ENCODE measurements at places on chromosomes 2 and 18.

DNA sequence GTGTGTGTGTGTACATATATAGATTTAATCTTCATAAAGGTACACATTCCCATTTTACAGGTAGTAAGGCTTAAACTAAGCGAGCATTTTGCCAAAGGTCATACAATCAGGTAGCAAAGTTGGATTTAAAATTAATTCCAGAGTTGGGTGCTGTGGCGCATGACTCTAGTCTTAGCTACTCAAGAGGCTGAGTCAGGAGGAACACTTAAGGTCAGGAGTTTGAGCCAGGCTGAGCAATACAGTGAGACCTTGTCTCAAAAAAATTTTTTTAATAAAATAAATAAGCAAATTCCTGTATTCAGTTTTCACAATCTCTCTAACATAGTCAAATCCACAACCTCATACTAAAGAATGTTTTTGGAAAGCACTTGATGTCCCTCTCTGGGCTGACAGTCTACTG is 111.5 kb upstream of the LDLRAD4 start:
- no peak for ATAC-seq

- ATAC-seq, result no peak
These were observed 547.0 kb downstream of the NUP35 start for GRCh38 chr2:183671233-183671632.

DNA sequence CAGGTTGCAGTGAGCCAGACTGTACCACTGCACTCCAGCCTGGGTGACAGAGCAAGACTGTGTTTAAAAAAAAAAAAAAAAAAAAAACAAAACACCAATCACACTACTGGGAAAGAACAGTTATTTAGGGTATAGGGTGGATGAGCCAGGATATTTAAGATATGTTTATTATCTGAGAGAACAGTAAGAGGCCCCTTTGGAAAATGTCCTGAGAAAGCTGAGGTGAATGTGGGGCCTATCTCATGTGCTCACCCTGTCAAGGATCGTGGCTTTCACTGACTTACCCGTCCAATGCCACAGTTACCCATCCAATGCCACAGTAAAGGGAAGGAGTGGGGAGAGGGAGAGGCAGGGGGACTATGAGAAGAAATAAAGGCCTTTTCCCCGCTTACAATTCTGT is 19.9 kb upstream of the ENOSF1 start:
- ATAC-seq, result no peak

DNA sequence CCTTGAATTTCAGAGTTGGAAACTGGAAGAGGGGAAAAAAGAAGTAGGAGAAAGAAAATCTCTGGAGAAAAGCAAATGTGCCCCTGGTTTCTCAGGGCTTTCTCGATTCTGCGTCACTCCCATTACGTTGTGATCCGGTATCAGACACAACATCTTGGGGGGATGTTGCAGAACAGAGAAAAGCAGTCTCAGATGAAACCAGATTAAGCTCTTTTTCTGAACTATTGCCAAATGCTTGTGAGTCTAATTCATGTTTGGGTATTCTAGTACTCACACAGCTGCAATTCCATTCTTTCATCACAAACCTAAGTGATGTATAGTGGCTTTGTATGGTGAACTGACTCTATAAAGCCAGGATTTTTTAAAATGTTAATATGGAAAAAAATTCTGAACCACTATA is 233.2 kb downstream of the TCF4 start:
- ATAC-seq, result no peak

- ATAC-seq, result no peak
These were observed 36.1 kb downstream of the TRAK2 start for GRCh38 chr2:201415149-201415548.

DNA sequence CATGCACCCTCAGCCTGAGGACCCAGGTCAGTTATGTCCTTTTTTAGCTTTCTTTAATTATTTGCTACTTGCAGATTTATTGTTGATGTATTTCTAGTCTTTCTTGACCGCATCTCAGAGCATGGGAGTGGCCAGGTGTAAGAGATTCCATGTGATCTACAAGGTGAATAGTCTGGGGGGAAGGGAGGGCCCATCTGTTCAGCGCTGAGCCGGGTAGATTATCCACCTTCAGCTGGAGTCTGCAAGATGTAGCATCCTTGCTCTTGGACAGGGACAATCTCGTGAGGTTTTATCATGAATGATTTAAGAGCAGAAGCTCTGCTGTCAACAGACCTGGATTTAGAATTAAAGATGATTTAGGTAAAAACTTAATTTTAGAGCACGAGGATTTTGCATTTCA is 12.0 kb upstream of the DGKD start:
- ATAC-seq, result no peak

DNA sequence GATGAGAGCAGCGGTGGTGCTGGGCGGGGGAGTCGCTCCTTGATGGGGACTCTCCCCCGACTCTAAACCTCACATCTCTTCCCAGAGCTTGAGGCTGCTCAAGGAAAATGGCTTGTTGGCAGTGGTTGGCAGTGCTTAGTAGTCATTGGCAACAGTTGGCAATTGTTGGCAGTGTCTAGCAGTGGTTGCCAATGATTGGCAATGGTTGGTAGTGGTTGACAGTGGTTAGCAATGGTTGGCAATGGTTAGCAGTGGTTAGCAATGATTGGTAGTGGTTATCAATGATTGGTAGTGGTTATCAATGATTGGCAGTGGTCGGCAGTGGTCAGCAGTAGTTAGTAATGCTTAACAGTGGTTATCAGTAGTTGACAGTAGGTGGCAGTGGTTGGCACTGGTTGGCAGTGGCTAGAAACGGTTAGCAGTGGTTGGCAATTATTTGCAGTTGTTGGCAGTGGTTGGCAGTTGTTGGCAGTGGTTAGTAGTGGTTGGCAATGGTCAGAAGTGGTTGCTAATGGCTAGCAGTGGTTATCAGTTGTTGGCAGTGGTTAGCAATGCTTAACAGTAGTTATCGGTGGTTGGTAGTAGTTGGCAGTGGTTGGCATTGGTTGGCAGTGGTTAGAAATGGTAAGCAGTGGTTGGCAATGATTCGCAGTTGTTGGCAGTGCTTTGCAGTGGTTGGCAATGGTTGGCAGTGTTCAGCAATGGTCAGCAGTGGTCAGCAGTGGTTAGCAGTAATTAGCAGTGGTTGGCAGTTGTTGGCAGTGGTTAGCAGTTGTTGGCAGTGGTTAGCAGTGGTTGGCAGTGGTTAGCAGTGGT is 85.4 kb upstream of the OTOS start:
- no peak for ATAC-seq

- ATAC-seq, result peak; percentile 38
These were observed 55.4 kb upstream of the NCOA1 start for GRCh38 chr2:24435391-24436316.

DNA sequence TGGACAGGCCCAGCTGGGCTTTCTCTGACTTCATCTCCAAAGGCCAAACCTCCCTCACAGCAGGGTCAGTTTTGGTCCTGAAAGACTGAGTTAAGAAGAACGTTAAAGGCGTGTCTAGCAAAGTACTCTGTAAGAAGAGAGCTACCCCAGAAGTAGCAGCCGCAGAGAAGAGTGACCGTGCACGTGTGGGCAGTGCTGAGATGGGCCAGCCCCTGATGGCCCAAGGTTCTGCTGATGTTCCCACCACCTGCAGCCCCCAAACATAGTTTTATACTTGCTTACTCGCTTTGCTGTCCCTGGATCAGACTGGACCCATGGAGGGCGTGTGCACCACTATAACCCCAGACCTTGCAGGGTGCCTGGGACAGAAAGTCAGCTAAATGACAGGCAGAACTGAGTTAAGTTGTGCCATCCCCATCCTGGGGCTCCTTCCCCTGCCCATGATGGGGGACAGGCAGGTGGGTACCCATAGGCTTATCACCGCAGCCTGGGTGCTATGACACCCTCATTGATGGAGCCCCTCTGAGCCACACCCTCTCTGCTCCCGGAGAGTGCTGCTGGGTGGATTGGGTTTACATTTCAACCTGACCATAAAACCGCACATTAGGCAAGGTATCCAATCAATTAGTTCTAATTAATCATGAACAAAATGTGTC is 367.3 kb upstream of the HS6ST1 start:
- ATAC-seq, result no peak

DNA sequence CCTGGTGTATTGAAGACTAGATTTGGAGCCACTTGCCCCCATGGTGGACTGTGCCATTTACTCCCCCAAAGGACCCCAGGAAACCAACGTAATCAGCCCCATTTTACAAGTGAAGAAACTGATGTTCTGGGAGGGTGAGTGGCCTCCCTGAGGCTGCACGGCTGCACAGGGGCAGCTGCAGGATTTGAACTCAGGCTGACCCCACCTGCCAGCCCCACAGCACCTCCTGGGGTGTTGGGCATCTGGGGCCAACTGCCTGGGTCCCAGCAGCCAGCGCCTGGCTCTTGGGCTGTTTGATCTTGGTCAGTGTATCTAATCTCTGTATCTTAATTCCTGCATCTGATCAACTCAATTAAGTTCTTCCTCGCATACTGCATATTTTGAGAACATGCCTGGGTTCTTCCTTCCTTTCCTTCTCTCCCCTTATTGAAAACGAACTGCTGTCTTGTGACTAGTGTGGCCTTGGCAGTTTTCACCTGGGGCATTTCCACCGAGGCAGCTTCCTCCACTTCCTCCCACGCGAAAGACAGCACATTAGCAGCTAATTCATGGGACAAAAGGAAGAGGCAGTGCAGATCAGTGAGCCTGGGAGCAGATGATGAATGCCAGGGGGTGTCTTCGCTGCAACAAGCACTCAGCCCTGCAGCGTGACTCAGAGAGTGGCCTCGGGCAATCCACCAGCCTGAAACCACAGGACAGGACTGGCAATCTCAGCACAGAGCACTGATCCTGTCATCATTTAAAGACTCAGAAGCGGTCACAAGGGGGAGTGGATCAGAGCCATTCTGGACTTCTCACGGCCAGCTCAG is 184.1 kb upstream of the RAB12 start:
- peak; percentile 59 for ATAC-seq

DNA sequence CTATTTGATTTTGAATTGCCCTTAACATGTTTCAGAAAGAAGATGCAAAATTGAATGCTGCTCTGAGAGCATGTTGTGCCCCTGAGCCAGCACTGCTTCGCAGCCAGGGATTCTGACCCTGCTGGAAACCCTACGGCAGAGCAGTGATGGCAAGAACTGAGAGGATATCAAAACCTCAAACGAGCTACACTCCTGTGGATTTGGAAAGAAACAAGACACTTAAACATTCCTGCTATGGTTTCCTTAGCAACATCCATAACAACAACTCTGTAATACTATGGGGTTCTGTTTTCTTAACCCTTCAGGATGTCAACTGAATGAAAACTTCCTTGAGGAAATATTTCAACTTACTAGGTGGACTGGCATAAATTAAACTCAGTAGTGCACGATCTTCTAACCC is 649.1 kb downstream of the NYAP2 start:
- no peak for ATAC-seq

DNA sequence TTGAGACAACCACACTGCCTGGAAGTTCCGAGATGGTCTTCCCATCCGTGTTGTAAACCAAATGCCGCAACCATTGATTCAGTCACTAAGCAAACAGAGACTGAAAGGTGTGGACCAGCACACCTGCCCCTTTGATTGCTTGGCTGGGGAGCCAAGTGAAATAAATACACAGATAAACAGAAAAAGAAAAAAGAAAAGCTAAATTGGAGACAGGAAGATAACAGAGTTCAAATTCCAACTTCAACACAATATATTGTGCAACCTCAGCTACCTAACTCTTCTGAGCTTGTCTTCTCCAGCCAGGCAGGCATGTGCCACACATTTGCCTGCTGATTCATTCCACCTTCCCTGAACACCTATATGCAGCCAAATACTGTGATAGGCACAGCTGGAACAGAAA is 110.9 kb downstream of the PID1 start:
- ATAC-seq, result no peak

DNA sequence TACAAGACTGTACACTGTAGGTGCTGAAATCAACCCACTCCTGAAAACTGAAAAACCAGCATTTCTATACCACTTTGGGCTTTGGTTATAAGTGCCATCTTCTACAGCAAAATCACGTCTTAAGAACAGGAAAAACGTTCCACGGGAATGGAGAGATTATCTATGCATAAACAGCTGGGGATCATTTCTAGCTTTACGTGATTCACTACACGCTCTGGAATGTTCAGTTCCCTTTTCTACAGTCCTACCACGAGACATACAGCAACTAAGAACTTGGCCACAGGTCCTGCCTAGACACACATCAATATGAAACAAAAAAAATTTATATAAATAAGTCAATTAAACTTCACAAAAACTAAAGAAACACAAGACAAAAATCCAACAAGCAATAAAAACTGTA is 3.6 kb downstream of the CXCR4 start:
- no peak for ATAC-seq

DNA sequence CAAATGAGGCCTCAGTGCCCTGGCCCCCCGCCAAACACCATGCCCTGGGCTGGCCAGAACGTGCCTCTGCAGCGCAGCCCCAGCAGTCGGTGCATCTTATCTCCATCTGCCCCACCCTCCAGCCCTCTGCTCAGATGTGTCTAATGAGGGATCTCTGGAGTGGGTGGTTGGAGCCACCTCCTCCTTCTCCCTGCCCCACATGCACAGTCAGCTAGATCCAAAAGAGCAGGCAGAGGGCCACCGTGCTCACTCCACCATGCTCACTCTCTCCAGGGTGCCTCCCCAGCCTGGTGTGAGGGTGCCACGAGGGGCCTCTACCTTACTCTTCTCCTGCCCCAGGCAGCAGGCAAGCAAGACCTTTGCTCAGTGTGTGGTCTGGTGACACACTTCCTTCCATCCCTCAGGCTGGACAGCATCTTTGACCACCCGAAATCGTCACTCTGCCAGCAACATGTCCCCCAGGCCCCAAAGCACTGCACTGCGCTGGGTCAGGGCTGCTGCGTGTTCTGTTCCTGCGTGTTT is 266.1 kb upstream of the HDAC4 start:
- ATAC-seq, result peak; percentile 64

- peak; percentile 57 for ATAC-seq
These were observed 51.4 kb downstream of the KIF5C start for GRCh38 chr2:148926291-148926961.

GRCh38 chr2:11932962-11933361 is 186.5 kb downstream of the LPIN1 start:
- no peak for ATAC-seq

DNA sequence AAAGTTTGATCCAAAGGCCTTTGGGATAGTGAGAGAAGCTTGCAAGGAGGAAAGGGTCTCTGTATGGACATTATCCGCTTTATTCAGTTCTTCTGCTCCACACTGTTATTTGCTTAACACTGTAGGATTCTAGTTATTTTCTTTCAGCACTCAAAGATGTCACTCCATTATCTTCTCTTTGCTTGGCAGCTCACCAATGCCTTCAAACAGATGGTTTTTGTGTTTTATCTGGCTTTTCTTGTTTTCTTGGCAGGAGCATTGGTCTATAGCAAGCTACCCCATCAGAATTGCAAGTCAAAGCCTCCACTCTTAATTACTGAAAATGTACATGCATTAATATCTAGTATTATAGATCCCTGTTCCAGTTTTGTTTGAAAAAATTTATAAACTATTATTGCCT is 138.8 kb downstream of the EVA1A start:
- no peak for ATAC-seq

DNA sequence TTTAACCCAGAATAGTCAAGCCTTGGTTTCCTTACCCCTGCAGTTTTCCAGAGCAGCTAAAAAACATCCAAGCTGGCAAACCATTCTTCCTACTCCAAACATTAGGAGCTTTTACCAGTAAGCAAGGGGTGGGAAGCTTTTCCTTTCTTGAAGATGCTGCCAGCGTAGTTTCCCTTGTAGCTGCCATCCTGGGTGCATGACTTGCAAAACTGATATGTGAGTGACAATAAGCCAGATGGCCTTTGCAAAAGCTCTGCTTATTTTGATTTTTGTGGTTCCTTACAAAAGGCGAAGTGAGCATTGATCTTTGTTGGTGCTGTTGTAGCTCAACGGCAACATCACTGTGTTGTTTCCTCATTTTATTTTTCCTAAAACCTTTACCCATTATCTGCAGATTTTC is 138.8 kb downstream of the WDSUB1 start:
- ATAC-seq, result no peak

- ATAC-seq, result no peak
These were observed 62.4 kb downstream of the L3MBTL4 start for GRCh38 chr18:6352275-6352674.

- no peak for ATAC-seq
These were observed 99.1 kb downstream of the TACR1 start for GRCh38 chr2:75100011-75100800.

Data from esophagus mucosa (tissue), 1 donor.